ENCODE measurements at places on chromosomes 7 and 10.

GRCh38 chr10:6671976-6672375 is 91.9 kb upstream of the PRKCQ start:
- no peak for DNase-seq

GRCh38 chr10:78394047-78394446 is 360.4 kb downstream of the RPS24 start:
- DNase-seq, result no peak

GRCh38 chr10:83961620-83962019 is 177.7 kb upstream of the GHITM start:
- no peak for DNase-seq

GRCh38 chr10:121436630-121437341 is 161.5 kb downstream of the FGFR2 start:
- no peak for DNase-seq

- DNase-seq, result no peak
These were observed 6.0 kb downstream of the SHH start for GRCh38 chr7:155806096-155806871.

DNA sequence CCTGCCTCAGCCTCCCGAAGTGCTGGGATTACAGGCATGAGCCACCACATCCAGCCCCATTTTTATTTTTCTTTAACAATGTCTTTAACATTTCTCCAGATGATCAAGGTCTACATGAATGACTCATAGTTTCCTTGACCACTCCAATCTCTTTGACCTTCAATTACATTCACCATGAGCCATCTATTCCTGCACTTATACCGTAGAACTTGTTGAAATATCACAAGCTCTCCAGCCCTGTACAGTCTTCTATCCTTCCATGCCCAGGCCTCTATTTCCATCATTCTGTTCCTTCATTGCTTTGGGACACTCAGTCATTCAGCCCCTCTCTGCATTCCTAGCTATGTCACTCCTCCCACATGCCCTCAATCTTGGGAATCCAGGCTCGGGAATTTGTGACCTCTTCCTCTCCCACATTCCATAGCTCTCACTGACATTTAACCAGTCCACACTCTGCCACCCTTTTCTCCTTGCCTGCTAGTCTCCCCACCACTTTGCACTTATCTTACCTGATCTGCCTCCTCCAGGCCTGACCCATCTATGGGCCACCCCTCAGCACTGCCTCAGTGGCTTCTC is 151.8 kb upstream of the STK17A start:
- DNase-seq, result peak; percentile 63

GRCh38 chr10:121594623-121595350 is 3.5 kb downstream of the FGFR2 start:
- peak; percentile 59 for DNase-seq

GRCh38 chr7:89028319-89028718 is 232.8 kb upstream of the TEX47 start:
- DNase-seq, result no peak

GRCh38 chr7:147990942-147991341 is 599.6 kb upstream of the C7orf33 start:
- DNase-seq, result no peak
